ENCODE measurements at places on chromosomes 4 and X. TPM values are rescaled to one million over a fixed set of nuclear protein-coding genes. Genes with fewer than 3 reads are reported as not detected.

- no peak for DNase-seq
These were observed 20.5 kb downstream of the FRMD7 start for GRCh38 chrX:132107291-132107690.

- DNase-seq: no peak
These were observed 151.3 kb upstream of the JADE1 start for GRCh38 chr4:128658214-128658631.

- no peak for DNase-seq
These were observed 26.7 kb downstream of the SMARCA1 start for GRCh38 chrX:129496625-129497024.

GRCh38 chrX:2628751-2629315, 62.3 kb upstream of the CD99 start:
- no peak for DNase-seq

- no peak for DNase-seq
These were observed 590 bp downstream of the ARHGEF9 start for GRCh38 chrX:63784346-63784901.

GRCh38 chr4:186918466-186918865, 194.8 kb upstream of the FAT1 start:
- DNase-seq: peak; percentile 56

- DNase-seq: no peak
These were observed 41.4 kb upstream of the PHF8 start for GRCh38 chrX:54085666-54086065.

- no peak for DNase-seq
These were observed 30.0 kb downstream of the AFAP1 start for GRCh38 chr4:7909463-7910262.

GRCh38 chr4:165208221-165208652, 876 bp downstream of the KLHL2 start:
- no peak for DNase-seq

DNA sequence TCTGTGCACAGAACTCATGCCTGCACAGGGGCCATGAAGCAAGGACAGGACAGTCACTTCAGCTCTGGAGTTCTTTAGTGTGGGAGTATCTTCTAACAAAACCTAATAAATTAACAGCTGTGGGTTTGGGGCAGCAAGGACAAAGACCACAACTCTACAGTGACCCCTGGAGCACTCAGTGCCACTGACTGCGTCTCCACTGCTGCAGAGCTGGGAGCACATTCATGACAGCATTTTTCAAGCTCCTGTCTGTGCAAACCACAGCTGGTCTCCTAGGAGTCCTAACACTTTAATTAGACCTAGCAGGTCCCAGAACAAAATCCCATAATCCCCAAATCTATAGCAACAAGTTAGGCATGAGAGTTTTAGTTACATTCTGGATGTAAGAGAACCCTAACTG, 76.5 kb downstream of the RTL9 start:
- no peak for DNase-seq

- DNase-seq: no peak
These were observed 82.1 kb upstream of the AFAP1 start for GRCh38 chr4:8021796-8022195.

DNA sequence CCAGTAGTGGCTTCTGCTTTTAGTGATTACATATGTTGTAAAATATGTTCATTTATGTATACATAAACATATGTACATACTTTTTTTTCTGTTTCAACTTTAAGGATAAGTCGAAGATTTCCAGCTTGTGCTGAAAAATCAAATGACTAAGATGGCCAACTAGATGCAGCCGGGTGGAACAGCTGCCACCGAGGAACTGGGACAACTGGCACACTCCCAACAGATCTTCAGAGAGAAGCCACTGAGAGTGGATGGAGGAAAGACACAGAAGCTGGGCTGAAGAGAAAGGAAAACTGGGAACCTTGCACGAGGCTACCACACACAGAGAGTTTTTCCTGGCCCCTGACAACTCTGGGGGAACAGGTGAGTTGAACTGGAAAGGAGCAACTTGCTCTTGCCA, 207.5 kb downstream of the FAM47B start:
- DNase-seq: no peak

DNA sequence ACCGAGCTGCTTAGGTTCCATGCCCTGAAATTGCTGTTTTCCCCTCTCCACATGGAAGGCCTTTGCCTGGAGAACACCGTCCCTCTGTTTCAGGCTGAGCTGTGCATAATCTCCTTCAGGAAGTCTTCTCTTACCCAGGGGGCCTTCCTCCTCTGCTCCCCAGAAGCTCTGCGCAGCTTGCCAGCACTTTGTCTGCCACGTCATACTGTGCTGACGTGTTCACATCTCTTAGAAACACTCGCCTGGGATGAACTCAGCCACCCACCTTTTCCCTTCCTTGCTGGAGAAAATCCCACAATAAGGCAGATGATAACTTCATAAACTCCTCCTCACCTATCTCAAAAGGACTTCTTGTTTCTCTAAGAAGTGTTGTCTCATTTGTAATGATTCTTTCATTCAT, 110.7 kb downstream of the ARHGAP10 start:
- no peak for DNase-seq

DNA sequence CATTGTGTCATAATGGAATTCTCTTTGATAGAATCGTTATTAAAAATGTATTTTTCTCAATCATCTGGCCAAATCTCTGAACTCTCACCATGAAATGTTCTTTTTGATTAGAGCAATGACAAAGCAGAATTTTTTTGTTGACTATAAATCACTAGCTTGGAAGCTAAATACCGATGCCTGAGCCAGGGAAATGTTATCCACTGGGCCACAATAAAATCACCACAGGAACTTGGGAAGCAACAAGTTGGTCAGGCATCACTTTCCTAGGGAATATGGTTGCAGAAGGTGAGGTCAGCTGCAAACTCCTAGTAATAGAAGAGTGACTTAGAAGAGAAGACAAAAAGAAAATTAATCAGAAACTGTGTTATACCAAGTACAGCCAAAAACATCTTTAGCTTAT, 60.6 kb upstream of the CFAP47 start:
- no peak for DNase-seq

GRCh38 chr4:185227713-185228278, 18.4 kb downstream of the SNX25 start:
- DNase-seq: no peak

DNA sequence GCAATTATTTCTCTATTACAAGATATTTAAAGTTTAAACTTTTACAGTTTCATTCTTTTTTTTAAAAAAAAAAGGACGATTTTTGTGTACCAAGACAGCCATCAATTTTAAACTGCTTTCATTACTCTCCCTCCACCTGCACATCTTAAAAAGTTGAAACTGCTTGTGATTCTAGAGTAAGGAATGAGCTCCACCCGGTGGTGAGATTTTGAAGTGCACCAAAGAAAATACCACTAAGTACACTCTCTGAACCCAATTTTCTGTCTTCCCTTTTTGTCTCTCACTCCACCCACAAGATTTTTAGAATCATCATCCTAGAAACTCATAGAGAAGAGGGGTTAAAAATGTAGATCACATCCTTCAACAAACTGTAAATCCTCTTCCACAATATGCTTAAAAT, 91.3 kb upstream of the WDR44 start:
- DNase-seq: peak; percentile 43

- DNase-seq: no peak
These were observed 25.8 kb downstream of the DOCK11 start for GRCh38 chrX:118521435-118521834.

- no peak for DNase-seq
These were observed 45.5 kb downstream of the CCNG2 start for GRCh38 chr4:77202491-77202890.

- no peak for DNase-seq
These were observed 219.0 kb upstream of the CPEB2 start for GRCh38 chr4:14783011-14783877.

- no peak for DNase-seq
These were observed 22.2 kb downstream of the RBPJ start for GRCh38 chr4:26343038-26343398.

GRCh38 chrX:9466124-9466495, 1.3 kb downstream of the TBL1X start:
- no peak for DNase-seq

- DNase-seq: no peak
These were observed 35.4 kb upstream of the DHRSX start for GRCh38 chrX:2536141-2536540.

- no peak for DNase-seq
These were observed 72.0 kb downstream of the FAT1 start for GRCh38 chr4:186651624-186652023.

DNA sequence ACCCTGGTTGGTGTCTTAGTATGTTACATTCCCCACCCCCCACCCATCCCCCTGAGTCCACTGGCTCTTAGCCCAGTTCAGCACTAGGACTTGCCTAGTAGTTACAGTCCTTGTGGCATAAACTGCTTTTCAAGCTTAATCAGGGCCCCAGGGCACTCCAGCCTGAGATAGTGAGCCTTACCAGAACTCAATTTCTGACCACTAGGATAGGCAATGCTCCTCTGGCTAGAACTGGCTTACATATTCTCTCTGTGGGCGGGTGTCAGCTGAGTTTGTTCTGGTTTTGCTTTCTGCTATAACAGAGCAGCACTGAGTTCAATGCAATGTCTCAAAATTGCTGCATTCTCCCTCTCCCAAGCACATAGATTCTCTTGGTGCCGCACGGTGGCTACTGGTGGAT, 391.4 kb upstream of the DIPK2B start:
- no peak for DNase-seq

DNA sequence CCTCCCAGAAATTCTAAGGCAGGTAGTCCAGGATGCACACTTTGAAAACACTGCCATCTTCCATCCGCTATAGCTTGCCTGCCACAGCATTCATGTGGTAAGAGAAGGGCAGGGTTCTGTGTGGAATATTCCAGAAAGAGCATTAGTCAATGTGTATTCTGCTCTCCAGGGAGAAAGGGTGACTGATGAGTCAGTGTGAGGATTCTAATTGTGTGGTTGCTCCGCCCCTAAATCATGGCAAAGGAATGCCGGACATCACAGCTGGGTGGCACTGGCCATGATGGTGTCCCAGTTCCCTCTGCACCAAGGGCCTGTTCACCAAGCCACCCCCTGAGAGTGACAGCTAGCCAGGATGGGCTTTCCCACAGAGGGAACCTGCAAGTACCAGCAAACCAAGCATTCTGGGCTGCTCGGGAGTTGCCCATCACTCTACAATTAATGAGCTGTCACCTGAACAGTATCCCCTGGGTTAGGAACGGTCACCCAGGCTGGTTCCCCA, 9.5 kb downstream of the IDS start:
- no peak for DNase-seq

GRCh38 chrX:132226169-132226568, 6.9 kb upstream of the RAP2C start:
- no peak for DNase-seq

GRCh38 chrX:23786268-23786815, 3.4 kb downstream of the SAT1 start:
- no peak for DNase-seq

GRCh38 chrX:129823522-129823921, 20.2 kb downstream of the ZDHHC9 start:
- no peak for DNase-seq

Gene ARHGAP4
- polyA plus RNA-seq: 34.2 TPM

Gene PNMA3
- 41.4 TPM for polyA plus RNA-seq

Gene CHRDL1
- polyA plus RNA-seq: 10.7 TPM

Gene TRIM2
- polyA plus RNA-seq: 80.7 TPM

Gene NUDT10
- 11.9 TPM for polyA plus RNA-seq

Gene PABPC1L2A
- 0.08 TPM for polyA plus RNA-seq

Gene SSX2B
- polyA plus RNA-seq: 0.32 TPM

Gene WDR1
- 165 TPM for polyA plus RNA-seq

Gene ENPP6
- polyA plus RNA-seq: 7.9 TPM

Gene GLRB
- polyA plus RNA-seq: 11.8 TPM

Gene GAGE12H
- not detected for polyA plus RNA-seq

Gene CAMK2D
- polyA plus RNA-seq: 71.4 TPM

Gene SCOC
- 123 TPM for polyA plus RNA-seq

Gene SPANXN3
- polyA plus RNA-seq: not detected

Gene USP9X
- 57.3 TPM for polyA plus RNA-seq

Gene RHOXF2B
- 0.21 TPM for polyA plus RNA-seq

Gene FRMD7
- polyA plus RNA-seq: 1.6 TPM

Gene CCNB3
- polyA plus RNA-seq: 1.7 TPM

Data from renal pelvis (tissue), 12 donors.